ENCODE measurements at places on chromosomes 2 and 18.

GRCh38 chr2:60507211-60507965, 46.1 kb downstream of the BCL11A start:
- DNase-seq, result no peak

DNA sequence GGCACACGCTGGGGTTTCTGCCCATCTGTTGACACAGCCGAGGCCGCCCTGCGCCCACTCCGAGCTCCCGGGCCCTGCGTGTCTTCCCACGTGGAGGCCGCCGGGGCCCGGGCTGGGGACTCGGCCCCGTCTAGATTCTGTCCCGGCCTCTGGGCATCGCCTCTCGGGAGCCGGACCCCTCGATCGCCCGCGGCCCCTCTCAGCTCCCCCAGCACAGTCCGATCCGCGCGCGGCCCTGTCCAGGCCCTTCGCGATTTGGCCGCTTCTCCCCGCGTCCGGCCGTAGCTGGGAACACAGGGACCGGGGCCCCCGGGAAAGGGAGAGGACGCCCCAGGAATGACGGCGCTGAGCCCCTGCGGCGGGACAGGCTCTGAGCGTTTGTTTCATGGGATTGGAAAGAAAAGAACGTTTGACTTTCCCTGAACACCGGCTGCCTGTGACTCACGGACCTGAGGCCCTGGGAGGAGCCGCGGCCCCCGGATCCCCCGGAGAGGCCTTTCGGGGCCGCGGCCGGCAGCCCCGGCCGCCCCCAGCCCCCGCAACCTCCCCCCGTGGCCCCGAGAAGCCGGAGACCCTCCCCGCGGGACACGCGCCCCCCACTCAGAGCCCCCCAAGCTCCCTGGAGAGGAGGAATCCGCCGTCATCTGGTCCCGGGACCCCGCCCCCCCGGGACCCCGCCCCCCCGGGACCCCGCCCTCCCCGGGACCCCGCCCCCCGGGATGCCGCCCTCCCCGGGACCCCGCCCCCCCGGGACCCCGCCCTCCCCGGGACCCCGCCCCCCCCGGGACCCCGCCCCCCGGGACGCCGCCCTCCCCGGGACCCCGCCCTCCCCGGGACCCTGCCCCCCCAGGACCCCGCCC, 62.7 kb upstream of the CTDP1 start:
- no peak for DNase-seq

- DNase-seq, result no peak
These were observed 128.5 kb upstream of the RAB12 start for GRCh38 chr18:8480506-8481328.

- DNase-seq, result no peak
These were observed 140.4 kb upstream of the VRK2 start for GRCh38 chr2:57906152-57906732.

GRCh38 chr2:37111958-37112357, 27.6 kb downstream of the GPATCH11 start:
- DNase-seq, result no peak

GRCh38 chr2:127407091-127407490, 11.1 kb upstream of the PROC start:
- DNase-seq, result no peak

DNA sequence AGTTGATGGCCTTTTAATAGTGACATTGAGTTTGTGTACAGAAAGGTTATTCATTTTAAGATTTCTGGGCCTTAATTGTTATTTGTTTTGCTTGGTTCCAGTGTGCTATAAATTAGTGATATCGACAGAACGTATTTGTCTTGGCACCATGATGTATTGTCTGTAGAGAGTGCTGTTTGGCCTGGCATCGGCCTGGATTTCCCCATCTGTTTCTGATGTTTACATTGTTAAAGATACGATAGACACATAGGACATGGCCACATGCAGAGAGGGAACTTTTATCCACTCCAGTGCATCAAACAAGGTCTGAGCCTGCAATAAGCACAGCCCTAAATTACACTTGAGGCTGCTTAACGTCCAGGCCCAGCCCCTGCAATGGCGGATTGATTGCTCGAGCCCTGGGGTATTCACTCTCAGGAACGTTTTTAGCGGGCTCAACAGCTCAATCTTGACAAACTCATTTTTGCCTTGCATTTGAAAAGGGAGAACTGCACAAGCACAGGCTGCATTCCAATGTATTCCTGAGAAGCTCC, 144.7 kb downstream of the SLC4A3 start:
- DNase-seq, result no peak

DNA sequence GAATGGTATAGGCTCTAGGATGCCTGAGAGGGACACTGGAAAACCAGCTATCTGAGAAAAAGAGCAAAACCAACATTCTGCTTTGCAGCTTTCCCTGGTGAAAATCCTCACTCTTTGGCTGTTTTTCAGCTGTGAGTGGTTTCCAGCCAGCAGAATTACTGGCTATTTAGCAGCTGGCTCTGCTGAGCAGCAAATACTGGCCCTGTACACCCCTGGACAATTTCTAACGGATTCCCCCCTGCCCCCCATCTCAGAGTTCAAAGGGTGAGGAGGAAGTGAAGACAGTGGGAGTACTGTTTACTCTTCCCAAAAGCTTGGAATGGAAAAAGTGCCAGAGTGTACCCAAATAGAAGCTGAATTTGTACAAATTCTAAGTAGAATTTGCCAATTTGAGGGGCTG, 26.1 kb upstream of the IMP4 start:
- no peak for DNase-seq

GRCh38 chr2:237453671-237454070, 33.4 kb upstream of the MLPH start:
- no peak for DNase-seq

DNA sequence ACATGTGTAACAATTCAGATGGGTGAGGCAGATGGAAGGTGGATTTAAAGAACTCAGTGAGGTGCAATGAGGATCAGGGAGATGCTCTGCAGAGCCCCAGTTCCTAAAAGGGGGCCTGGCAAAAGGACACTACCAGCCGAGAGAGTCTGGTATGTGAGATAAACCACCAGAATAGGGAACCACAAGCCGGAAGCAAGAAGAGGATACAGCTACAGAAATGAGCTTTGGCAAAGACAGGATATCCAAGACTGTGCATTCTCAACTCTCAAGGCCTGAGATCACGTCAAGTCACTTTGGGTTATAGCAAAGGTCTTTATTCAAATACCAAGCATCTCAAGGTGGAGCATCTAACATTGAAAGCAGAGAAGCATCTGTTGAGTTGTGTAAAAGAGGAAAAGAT, 293.5 kb downstream of the ARHGAP15 start:
- DNase-seq, result no peak

- DNase-seq, result no peak
These were observed 302.9 kb upstream of the NXPH2 start for GRCh38 chr2:139083121-139083520.

DNA sequence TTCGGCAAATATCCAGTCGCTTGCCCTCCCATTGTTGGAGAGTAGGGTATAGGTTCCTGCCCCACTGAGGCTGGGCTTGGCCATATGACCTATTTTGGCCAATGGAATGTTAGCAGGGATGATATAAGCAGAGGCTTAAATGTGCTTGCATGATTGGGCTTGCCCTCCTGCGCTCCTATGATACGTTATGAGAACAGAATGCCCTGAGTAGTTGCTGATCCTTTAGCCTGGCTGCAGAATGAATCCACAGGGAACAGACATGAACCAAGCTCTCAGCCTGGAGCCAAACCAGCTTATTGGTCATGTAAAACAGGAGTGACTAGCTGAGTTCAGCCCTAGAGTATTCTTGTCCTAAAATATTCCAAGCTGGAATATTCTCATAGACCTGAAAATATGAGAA, 34.8 kb upstream of the IMP4 start:
- no peak for DNase-seq

DNA sequence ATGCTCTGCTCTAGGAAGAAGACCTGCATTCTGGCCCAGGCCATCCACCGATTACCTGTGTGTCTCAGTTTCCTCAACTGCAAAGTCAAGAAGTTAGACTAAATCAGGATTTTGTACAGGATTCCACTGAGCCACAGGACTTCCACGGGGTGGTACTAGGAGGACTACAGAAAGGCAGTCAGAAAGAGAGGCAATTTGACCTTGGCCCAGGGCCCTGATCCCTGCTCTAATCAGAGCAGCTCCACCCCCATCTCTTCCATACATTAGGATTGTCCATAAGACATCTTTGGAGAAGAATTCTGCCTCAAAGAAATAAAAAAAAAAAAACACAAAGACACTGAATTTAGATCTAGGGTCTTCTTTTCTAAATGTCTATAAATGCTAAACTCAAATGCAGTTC, 52.8 kb upstream of the TSPYL6 start:
- no peak for DNase-seq

GRCh38 chr2:144894612-144895599, 375.0 kb upstream of the ZEB2 start:
- no peak for DNase-seq

DNA sequence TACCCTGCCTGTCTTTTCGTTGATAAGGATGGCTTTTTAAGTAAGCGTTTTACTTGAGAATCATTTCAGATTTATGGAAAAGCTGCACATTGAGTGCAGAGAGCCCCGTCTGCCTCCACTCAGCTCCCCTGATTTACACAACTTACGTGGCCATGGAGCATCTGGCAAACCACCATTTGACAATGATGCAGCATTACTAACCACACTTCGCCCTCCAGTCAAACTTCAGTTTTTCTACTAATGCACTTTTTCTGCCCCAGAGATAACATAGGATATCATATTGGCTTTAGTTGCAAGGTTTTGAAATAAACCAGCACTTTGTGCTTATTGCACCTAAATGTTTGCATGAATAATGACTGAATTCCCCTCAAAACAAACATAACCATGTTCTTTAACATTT, 165.1 kb upstream of the TPO start:
- DNase-seq, result no peak

DNA sequence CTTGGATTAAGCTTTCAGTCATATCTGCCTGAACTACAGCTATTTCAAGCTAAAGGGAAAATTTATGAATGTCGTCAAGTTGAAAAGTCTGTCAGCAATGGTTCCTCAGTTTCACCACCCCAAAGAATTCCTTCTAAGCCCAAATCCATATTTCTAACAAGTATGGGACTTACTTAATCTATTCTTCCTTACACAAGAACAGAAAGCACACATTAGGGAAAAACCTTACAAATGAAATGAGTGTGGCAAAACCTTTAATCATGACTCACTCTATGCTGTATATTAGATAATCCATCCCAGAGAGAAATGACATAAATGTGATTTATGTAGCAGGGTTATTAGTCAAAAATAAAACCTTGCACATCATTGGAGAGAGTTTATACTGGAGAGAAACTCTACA, 78.9 kb downstream of the RAB31 start:
- no peak for DNase-seq

GRCh38 chr2:160956243-160956802, 203.9 kb upstream of the TANK start:
- no peak for DNase-seq

DNA sequence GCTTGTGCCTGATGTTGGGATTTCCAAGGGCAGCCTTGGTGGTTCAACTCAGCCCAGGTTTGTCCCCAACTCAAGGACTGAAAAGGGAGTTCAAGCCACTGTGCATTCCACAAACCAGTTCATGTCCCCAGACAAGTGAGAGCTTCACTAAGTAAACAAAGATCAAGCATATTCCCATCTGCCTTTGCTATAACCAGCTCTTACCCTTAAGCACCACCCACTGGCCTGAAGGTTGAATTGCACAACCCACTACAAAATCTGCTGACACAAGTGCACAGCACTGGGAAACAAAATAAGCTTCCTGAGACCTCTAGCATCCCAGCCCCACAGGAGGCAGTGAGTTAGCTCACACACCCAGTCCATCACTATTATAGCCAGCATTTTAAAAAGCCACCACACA, 516.7 kb downstream of the NR4A2 start:
- DNase-seq, result no peak

DNA sequence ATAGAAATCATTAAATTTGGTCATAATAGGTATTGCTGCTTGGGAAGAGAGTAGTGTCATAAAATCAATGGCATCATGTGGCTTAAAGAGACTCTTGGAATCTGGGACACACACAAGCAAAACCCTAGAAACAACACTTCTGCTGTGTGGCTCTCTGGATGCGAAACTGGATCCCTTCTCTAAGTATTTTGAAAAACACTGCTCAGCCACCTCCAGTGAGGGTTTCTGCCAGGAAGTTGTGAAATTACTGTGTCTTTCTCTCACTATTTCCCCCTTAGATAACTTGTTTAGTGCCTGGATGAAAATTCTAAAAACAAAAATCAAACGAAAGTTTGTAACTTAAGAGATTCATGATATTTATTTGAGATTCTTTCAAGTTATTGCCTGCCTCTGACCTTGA, 163.8 kb downstream of the RHBDD1 start:
- DNase-seq, result no peak

DNA sequence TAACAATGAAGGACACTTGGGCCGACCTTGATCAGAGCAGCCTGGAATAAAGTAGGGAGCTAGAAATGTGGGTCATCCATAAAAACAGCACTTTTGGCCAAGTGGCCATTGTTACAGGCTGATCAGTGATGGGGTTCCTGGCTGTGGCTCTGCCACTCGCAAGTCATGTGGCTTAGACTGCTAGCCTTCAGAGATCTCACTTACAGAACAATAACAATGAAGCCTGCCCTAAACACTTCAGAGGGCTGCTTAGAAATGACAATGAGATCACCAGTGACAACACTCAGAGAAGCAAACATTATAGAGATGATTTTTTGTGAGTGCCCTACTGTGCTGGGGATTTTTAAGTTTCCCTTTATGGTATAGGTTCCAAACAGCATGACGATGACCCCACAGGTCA, 107.9 kb upstream of the LMAN1 start:
- DNase-seq, result no peak

DNA sequence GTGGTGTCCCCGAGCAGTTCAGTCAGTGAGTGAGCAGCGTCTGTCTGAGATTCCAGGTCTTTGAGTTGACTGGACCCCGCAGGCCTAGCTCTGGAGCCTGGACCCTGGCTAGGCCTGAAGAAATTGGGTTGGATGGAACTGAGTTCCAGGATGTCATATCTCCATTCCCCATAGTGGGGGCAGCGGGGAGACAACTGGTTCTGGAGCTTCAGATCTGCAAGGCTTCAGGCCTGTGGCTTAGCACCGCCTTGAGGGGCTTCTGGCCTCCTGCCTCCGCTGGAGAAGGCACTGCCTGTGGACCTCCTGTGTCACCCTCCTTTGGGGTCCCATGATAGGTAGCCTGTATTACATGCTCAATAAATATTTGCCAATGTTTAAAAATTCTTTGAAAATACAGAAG, 288.4 kb upstream of the ID2 start:
- DNase-seq, result no peak

DNA sequence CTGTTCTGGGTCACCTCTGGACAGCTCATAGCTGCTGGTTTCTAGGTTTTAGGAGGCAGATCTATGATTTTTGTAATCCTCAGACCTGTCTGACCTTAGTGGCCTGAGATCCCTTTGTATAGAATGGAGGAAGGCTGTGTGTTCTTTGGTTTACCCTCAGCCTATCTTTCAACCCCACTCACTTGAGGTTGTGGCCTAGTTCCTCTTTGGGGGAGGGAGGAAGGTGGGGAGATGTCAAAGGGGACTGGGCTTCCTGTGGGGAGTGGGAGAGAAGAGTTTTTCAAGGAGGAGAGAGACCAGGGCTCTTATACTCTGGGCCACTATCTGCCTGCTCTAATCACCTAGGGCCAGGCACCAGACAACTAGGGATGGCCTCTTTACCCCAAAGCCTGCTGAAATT, 28.5 kb downstream of the SEMA4F start:
- no peak for DNase-seq

- DNase-seq, result no peak
These were observed 98.3 kb upstream of the OTOS start for GRCh38 chr2:240238786-240239185.

Measured in stimulated activated CD8-positive, alpha-beta memory T cell treated with anti-CD3 and anti-CD28 coated beads, Interleukin-4, amount 100 ng/mL, for 4 hours (primary cell).